Colonic mucosa (tissue), 4 donors: ENCODE measurements at places on chromosomes 13 and 19. TPM values are rescaled to one million over a fixed set of nuclear protein-coding genes. Genes with fewer than 3 reads are reported as not detected.

DNA sequence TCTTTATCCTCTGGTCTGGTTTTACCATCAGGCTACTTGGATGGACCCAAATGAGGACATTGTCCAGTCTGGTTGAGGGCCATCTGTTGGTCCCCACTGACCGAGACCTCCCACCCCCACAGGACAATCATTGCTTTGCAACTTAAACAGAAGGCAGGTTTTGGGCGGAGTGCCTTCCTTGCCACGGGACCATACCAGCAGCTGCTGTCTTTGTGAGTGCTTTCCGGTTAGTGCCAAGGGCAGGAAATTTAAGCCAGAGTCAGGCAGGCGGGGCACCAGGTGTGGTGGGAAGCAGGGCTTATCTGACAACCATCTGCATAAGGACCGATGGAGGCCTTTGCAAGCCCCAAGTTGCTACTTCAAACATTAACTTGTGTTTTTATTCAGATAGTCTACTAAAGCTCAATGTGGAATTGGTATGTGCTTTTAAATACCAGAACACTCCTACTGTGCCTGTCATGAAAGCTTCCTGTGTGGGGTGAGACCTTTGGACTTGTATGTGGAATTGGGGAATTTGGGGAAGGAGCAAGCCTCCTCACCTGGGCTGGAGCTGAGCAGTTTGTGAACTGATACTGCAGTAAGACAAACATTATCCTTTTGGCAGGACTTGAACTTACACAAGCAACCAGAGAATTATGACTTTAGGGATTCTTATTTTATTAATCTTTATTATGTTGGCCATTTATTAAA, 39.3 kb upstream of the UBE2L5 start:
- no peak overlapping the region for H3K4me3 ChIP-seq
- no peaks in the 10 kb centered on the region for H3K4me1 ChIP-seq
- DNase-seq: peak; percentile 64
- no peak overlapping the region for H3K27ac ChIP-seq

DNA sequence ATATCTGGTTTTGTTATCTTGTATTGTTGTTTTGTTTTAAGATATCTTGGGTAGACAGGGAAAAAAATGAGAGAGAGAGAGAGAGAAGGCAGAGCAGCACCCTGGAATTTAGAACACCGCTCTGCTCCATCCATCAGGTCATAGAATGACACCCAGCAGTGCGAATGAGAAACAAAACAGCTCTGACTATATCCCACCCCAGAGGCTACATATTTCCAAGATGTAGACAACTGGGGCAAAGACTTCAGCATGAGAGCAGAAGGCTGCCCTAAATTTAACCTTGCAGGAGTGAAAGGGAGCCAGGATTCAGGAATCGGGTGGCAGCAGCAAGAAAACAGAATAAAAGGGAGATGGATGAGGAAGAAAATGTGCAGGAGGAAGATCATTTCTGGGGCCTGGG, 46.5 kb downstream of the TNFSF13B start:
- H3K4me3 ChIP-seq: no peak overlapping the region
- DNase-seq: no peak
- no peaks in the 10 kb centered on the region for H3K4me1 ChIP-seq
- H3K27me3 ChIP-seq: no peaks in the 10 kb centered on the region
- H3K36me3 ChIP-seq: no peaks in the 10 kb centered on the region

DNA sequence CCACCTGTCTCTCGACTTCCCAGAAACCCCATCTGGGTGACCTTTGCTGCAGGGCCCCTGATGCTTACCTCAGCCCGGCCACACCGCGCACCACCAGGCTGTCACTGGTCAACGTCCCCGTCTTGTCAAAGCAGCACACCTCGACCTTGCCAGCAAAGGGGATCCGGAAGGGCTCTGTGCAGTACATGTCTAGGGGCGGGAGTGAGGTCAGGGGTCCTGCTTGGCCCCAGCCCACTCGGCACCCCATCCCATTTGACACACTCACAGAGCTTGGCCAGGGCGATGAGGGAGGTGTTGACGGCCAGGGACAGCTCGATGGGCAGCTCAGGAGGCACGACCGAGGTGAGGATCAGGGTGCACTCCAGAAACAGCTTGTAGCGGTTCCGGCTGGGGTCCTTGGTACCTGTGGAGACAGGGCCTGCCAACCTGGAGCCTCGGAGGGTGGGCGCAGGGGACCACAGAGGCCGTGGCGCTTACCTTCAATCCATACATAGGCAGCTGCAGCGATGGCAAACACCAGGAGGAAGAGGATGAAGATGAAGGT, 8.4 kb downstream of the ATP13A1 start:
- H3K36me3 ChIP-seq: peaks cover 34% of the 10 kb centered on the region
- H3K27ac ChIP-seq: no peak overlapping the region
- no peaks in the 10 kb centered on the region for H3K4me1 ChIP-seq
- H3K4me3 ChIP-seq: no peak overlapping the region

- no peak overlapping the region for H3K4me3 ChIP-seq
- H3K27ac ChIP-seq: no peak overlapping the region
- peaks cover 1% of the 10 kb centered on the region for H3K36me3 ChIP-seq
- peaks cover 10% of the 10 kb centered on the region for H3K27me3 ChIP-seq
- DNase-seq: no peak
- H3K4me1 ChIP-seq: no peaks in the 10 kb centered on the region
Measured at GRCh38 chr19:12750851-12751250, 740 bp upstream of the BEST2 start.

NLRP11 gene
- not detected for total RNA-seq

GRCh38 chr13:24270639-24271141, 38.7 kb upstream of the C1QTNF9 start:
- no peaks in the 10 kb centered on the region for H3K27me3 ChIP-seq
- peak overlapping the region; percentile 95 for H3K27ac ChIP-seq
- H3K4me3 ChIP-seq: peak overlapping the region; percentile 20
